Psoas muscle (tissue), 8 donors: ENCODE measurements at places on chromosomes 3 and 15. TPM values are rescaled to one million over a fixed set of nuclear protein-coding genes. Genes with fewer than 3 reads are reported as not detected.

The XCR1 gene
- total RNA-seq: 0.04 TPM

The FOXL2 gene
- total RNA-seq: 0.38 TPM

The CLDN1 gene
- 0.62 TPM for total RNA-seq

GRCh38 chr3:37147666-37148065 is 26.7 kb downstream of the LRRFIP2 start:
- DNase-seq: no peak

- DNase-seq: no peak
Observed at GRCh38 chr3:54309601-54310000, 187.2 kb downstream of the CACNA2D3 start.

The RAB5A gene
- total RNA-seq: 50.4 TPM

- no peak for DNase-seq
Observed at GRCh38 chr15:78875107-78875914, 2.6 kb downstream of the MORF4L1 start.

DNA sequence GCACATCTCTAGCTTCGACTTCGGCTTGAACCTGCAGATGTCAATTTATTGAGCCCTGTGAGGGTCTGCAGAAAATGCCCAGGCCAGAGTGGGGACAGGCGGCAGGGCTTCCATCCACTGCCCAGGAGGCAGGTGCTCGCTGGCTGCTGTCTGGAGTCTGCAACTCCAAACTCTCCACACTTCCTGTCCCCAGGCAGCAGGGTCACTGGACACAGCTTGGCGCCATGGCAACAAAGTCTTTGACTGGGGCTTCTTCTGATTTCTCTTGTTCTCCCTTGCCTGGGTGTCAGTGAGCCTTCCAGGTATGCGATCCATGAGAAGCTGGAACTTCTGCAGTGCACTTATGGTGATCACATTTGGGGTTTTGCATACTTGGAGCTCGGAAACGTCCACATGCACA is 33.5 kb downstream of the SV2B start:
- DNase-seq: no peak

The GNB4 gene
- total RNA-seq: 4.1 TPM

DNA sequence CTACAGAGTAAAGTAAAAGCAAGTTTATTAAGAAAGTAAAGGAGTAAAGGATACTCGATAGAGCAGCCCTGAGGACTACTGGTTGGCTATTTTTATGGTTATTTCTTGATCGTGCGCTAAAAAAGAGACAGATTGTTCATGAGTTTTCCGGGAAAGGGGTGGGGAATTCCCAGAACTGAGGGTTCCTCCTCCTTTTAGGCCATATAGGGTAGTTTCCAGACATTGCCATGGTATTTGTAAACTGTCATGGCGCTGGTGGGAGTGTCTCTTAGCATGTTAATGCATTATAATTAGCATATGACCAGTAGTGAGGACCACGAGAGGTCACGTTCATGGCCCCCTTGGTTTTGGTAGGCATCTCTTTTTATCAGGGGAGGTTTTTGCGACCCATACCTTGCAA is 213.1 kb downstream of the OSBPL10 start:
- no peak for DNase-seq

The TMEM158 gene
- total RNA-seq: 6.5 TPM

The STRA6 gene
- not detected for total RNA-seq

DNA sequence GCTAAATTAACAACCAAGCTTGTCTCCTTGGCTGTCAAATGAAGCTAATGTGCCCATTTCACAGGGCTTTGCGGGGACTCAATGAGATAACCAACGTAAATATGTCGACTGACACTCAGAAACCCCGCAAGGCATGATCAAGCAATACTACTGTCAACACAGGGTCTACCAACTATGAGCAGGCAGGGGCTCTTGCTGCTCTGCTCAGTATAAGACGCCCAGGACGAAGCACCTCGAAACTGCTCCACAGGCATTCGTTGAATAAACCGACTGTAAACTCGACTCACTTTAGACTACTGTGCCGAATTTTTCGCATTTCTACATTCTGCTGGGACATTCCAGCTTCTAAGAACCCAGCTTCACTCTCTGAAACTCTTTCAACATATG is 55.0 kb downstream of the FEZF2 start:
- no peak for DNase-seq

- no peak for DNase-seq
Observed at GRCh38 chr3:161093895-161094294, 11.3 kb downstream of the B3GALNT1 start.

- no peak for DNase-seq
Observed at GRCh38 chr3:157398598-157398997, 38.1 kb upstream of the PTX3 start.

The DUOX1 gene
- 0.46 TPM for total RNA-seq

DNA sequence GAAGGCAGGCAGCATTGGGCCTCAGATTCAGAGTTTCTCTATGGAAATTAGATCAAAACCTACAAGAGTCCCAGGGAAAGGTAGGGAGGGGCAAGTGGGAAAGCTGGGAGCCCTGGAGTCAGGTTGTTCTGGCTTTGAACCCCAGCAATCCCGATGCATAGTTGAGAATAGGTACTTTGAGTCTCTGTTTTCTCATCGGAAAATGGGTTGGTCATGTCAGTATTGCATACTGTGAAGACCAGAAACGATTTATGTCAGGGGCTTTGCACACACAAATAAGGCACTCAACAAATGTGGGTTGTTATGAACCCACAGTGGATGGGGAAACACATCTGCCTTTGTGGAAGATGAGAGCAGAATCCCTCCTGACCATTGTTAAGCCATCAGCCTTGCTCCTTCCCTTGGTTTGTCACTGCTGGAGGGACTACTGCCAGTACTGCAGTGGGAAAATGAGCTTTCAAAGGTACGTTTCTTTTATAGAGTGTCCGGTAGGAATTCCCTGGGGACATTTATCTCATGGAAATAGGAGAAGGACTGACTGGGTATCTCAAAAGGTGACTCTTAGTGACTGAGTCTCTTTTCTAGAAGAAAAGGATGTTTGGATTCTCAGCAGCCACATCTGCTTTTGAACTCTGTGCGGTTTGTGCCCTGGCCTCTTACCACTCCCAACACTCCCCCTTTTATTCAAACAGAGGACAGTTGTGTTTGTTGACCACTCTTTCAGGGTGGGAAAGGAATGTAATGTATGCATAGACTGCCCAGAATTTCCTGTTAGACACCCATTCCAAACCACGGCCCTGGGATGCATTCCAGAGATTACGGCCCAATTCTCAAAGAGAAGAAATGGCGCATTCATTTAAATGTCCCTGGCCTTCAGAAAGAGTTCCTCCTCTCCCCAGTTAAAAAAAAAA is 54.6 kb upstream of the VILL start:
- no peak for DNase-seq

DNA sequence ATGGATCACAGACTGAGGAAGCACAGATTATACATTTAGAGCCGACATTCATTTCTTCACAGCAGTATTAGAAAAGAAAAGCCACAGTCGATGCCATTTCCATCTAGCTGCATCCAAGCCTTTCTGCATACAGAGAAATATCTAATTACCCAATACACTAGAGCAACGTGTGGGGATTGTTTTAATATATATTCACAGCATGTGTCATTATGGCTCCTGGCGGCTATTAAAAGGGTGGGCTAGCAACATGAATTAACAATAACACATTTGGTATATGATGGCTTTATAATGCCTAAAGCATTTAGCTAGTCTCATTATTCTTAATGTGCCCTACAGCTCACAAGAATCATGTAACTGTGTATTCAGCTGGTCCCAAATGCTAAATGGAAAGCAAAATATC is 1030.5 kb downstream of the FHIT start:
- no peak for DNase-seq

The CHRNB4 gene
- total RNA-seq: not detected

DNA sequence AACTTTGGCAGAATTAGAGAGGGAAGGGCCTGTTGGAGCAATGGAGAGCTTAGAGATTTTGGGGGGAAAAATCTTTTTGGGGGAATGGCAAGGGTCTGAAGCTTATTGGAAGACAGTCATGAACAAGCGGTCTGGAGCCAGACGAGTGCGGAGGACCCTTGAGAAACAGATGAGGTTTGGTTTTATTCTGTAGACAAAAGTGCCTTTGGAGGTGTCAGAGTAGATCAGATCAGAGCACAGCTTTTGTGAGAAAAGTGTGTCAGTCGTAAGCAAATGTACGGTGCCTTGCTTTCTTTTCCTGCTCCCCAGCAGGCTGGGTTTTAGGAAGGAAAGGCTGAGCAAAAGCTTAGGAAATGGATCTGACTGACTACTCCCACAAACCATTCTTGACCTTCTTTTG is 236.8 kb upstream of the TPRG1 start:
- no peak for DNase-seq

DNA sequence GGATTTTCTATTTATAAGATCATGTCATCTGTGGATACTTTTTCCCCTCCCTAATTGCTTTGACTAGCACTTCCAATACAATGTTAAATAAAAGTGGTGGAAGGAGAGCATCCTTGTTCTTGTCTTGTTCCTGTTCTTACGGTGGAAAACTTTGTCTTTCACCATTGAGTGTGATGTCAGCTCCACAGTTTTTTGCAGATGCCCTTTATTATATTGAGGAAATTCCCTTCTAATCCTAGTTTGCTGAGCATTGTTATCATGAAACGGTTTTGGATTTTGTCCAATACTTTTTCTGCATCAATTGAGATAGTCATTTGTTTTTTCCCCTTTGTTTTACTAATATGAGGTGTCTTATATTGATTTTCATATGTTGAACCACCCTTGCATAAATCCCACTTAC is 19.9 kb upstream of the IL20RB start:
- DNase-seq: no peak

DNA sequence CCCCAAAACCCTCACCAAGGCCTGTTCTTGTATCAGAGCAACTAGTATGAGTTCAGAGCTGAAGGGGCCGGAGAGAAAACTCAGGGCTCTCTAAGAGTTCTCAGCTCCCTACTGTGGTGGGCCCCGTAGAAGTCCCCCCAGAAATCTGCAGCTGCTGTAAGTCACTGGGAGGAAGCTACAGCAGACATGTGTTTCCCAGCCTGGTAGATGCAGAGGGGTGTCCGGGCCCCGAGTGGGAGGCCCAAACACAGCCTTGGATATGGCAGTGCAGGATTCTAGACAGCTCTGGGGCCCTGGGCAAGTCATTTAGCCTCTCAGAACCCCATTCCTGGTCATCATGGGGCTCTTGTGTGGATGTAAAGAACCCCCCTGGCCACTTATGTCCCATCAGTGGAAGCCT is 39.2 kb upstream of the CSPG4 start:
- DNase-seq: no peak

The GPR171 gene
- total RNA-seq: 0.13 TPM

GRCh38 chr3:106862067-106862466 is 515.2 kb upstream of the CCDC54 start:
- DNase-seq: no peak

DNA sequence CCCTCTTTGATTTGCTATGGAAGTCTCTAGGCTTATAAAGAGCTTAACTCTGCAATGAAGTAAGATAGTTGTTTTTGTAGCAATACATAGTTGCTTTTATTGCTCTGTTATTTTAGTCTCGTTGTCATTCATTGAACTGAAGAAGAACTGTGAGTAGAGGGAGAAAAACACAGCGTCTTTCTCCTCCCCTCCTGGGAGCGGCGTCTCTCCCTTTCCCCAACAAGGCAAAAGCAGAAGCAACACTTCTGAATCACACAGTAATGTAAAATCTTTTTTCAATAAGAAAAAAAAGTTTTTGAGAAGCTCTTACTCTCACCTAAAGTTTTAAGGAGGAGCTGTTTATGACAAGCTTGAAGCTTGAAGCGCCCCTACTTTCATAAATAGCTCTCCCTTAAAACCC is 119.3 kb upstream of the SLC7A14 start:
- no peak for DNase-seq

The PLAAT1 gene
- 26.2 TPM for total RNA-seq

- DNase-seq: no peak
Observed at GRCh38 chr15:34993877-34994276, 5.8 kb upstream of the ZNF770 start.

- DNase-seq: no peak
Observed at GRCh38 chr3:98563661-98564281, 29.6 kb downstream of the CPOX start.

DNA sequence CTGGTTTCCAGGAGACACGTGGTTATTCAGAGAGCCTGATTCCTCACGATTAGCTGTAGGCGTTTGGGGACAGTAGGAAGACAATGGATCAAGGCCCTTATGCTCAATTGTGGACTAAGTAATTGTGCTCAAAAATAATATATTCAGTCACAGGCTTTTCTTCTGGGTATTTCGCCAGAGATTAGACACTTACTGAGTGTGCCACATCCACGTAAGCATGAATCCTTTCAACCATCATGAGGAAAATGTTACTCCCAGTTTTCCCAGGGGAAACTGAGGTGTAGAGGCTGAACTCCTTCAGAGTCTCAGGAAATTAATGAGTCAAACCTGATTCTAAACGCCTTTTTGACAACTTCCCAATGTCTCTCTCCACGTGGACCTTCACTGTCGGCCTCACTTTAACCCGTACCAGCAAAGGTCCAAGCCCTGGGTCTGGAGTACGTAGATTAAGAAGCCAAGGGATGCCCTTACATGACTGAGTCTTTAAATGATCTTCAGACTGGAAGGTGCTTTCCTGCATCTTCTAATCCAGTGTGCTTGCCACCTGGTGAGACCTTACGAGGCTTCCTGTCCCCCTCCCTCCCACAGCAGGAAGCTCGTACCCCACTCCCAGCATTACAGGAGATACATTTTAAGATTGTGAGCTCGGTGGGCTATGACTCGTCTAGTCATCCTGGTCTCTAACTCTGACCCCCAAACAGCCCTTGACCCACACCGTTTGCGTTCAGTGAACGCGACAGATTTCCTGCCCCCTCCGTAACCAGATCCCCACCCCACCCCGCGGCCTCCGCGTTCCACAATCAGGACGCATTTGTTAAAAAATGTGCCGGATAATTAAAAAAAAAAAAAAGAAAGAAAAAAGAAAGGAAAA is 1.7 kb downstream of the PKM start:
- no peak for DNase-seq

DNA sequence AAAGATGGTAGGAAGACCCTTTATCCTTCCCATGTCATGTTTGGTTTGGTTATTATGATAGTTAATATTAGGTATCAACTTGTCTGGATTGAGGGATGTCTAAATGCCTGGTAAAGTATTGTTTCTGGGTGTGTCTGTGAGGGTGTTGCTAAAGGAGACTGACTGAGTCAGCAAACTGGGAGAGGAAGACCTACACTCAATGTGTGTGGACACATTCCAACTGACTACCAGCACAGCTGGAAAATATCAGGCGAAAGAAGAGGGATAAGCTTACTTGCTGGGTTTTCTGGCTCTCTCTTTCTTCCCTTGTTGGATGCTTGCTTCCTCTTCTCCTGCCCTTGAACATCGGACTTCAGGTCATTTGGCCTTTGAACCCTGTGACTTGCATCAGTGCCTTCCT is 1227.6 kb upstream of the EPHA6 start:
- no peak for DNase-seq

DNA sequence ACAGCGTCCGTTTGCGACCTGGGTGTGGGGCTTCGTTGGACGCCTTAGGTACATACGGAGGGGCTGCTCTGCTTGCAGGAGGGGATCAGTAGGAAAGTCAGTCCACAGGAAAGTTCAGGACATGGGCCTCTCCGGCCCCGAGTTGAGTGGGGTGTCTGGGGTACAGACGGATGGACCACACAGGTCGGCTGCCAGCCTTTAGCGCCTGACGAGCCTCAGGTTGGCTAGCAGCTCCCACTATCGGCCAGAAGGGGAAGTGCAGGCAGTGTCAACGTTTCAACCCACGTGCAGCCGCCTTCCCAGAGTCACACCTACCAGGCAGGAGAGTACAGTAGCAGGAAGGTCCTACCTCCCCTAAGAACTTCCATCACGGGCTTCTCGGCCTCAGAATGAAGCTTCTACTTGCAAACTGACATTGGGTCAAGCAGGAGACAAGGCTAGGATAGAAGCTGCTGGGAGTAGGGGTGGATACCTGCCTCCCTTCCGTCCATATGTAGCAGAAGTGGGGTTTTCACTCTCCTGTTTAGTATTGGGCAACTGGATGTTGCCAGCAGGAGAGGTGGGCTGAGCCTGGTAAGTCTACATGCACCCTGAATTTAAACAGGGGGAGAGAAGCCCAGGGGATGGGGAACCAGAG is 1.8 kb upstream of the SCN5A start:
- DNase-seq: peak; percentile 80
